ENCODE measurements at places on chromosomes 1 and 21. TPM values are rescaled to one million over a fixed set of nuclear protein-coding genes. Genes with fewer than 3 reads are reported as not detected.

The FLG2 gene
- total RNA-seq, result not detected

The NCAM2 gene
- total RNA-seq, result not detected

The OR2L2 gene
- 0.10 TPM for total RNA-seq

The RASSF5 gene
- 17.6 TPM for total RNA-seq

The TMEM269 gene
- 1.0 TPM for total RNA-seq

The KIAA0040 gene
- 8.8 TPM for total RNA-seq

GRCh38 chr1:25110036-25110435, 122.3 kb downstream of the SYF2 start:
- no peak overlapping the region for H3K4me3 ChIP-seq
- no peaks in the 10 kb centered on the region for H3K4me1 ChIP-seq
- no peaks in the 10 kb centered on the region for H3K36me3 ChIP-seq
- peaks cover 10% of the 10 kb centered on the region for H3K27me3 ChIP-seq
- DNase-seq, result no peak
- no peak overlapping the region for H3K27ac ChIP-seq

DNA sequence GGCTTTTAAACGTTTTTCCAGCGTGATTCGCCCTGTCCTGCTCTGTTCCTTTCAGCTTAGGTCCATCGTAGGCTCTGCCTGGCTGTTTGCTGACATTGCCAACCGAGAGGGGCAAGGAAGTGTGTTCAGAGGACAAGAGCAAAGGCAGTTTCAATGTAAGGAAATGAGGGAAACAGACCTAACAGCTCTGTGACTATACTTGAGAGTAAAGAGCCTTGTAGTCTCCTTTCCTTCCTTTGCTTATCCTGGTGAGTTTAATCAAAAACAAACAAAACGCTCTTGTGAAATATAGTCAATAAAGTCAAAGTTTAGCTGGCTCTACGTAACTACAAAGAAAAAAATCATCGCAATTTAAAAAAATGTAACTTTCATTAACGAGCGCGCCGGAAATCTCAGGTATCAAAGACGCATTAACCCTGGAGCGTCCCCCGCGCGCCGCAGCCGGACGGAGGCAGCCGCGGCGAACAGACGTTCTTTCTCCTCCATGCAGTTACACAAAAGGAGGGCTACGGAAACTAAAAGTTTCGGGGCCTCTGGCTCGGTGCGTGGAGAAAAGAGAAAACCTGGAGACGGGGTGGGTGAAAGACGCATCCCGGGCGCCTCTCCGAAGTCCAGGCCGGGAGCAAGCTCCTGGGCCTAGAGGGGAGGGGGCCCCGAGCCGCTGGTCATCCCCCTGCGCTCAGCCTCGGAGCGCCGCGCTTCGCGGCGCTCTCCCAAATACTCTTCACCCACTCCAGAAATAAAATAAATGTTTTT, 617 bp upstream of the ADGRL2 start:
- H3K4me3 ChIP-seq, result peak overlapping the region; percentile 96
- no peaks in the 10 kb centered on the region for H3K36me3 ChIP-seq
- peaks cover 25% of the 10 kb centered on the region for H3K4me1 ChIP-seq

GRCh38 chr21:37206496-37206895, 60.6 kb downstream of the VPS26C start:
- no peaks in the 10 kb centered on the region for H3K4me1 ChIP-seq
- H3K27me3 ChIP-seq, result no peaks in the 10 kb centered on the region
- H3K4me3 ChIP-seq, result no peak overlapping the region
- H3K36me3 ChIP-seq, result no peaks in the 10 kb centered on the region

- no peaks in the 10 kb centered on the region for H3K27me3 ChIP-seq
- no peaks in the 10 kb centered on the region for H3K36me3 ChIP-seq
- H3K4me1 ChIP-seq, result no peaks in the 10 kb centered on the region
- no peak for DNase-seq
- H3K27ac ChIP-seq, result no peak overlapping the region
- no peak overlapping the region for H3K4me3 ChIP-seq
These were observed 66.6 kb upstream of the CACHD1 start for GRCh38 chr1:64403331-64403730.

DNA sequence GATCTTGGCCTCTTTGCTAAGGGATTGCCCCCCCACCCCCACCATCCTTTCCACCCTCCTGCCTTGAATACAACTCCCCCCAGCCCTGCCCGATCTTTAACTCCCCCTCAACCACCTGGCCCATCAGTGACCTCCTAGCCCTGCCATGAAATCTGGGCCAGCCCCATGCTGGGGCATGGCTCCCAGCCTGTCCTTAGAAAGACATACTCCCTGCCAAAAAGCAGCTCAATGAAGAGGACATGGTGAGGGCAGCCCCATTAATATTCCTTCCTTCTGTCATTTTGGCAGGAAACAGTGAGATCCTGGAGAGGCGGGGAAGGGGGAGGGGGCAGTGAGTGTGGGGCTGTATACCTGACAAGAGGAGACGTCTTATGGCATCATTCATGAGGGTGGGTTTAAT, 66.8 kb upstream of the DISP3 start:
- H3K4me3 ChIP-seq, result no peak overlapping the region
- no peak for DNase-seq
- H3K27me3 ChIP-seq, result peaks cover 86% of the 10 kb centered on the region
- H3K36me3 ChIP-seq, result no peaks in the 10 kb centered on the region

GRCh38 chr1:94061513-94062443, 59.2 kb downstream of the ABCA4 start:
- H3K36me3 ChIP-seq, result no peaks in the 10 kb centered on the region
- DNase-seq, result peak; percentile 83
- no peaks in the 10 kb centered on the region for H3K27me3 ChIP-seq

DNA sequence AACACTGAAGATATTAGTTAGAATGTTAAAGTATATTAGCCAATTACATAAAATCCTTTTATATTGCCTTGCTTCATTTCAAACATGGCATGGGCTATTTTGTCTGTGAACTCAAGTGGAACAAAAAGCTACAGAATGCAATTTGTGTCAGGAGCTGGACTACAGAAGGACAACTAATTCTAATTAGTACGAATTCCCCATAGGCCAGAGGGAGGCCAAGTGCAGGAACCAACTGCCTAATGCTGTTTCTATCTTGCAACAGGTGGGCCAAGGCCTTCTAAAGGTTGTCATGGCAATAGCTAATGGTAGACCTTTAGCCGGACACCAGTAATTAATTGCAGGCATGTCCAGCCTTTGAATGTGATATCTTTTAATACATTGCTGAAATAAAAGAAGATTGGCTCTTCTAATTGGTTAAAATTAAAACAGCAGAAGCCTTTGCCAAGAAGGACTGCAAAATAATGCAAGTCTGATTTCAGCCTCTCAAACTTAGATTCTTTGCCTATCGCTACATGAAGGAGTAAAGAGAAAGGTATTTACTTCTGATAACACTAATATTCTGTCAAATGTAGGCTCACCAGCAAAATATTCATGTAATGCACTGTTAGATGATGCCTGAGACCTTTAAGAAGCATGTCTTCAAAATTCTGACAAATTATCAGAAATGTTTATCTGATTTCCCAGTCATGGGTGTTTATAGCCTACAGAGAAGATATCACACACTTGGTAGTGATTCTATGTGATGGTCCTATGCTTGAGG, 232.1 kb downstream of the LMO4 start:
- DNase-seq, result no peak
- H3K27me3 ChIP-seq, result no peaks in the 10 kb centered on the region
- H3K4me3 ChIP-seq, result no peak overlapping the region
- no peak overlapping the region for H3K27ac ChIP-seq
- no peaks in the 10 kb centered on the region for H3K4me1 ChIP-seq
- H3K36me3 ChIP-seq, result no peaks in the 10 kb centered on the region

All from PC-9 (cell line).